Vagina (tissue), 2 donors: ENCODE measurements at places on chromosomes 5 and 9. TPM values are rescaled to one million over a fixed set of nuclear protein-coding genes. Genes with fewer than 3 reads are reported as not detected.

- H3K36me3 ChIP-seq = no peaks in the 10 kb centered on the region
- DNase-seq = no peak
- H3K4me1 ChIP-seq = no peaks in the 10 kb centered on the region
- H3K27ac ChIP-seq = no peak overlapping the region
- H3K4me3 ChIP-seq = no peak overlapping the region
These were observed 249.7 kb upstream of the TMEM161B start for GRCh38 chr5:88518131-88519016.

DNA sequence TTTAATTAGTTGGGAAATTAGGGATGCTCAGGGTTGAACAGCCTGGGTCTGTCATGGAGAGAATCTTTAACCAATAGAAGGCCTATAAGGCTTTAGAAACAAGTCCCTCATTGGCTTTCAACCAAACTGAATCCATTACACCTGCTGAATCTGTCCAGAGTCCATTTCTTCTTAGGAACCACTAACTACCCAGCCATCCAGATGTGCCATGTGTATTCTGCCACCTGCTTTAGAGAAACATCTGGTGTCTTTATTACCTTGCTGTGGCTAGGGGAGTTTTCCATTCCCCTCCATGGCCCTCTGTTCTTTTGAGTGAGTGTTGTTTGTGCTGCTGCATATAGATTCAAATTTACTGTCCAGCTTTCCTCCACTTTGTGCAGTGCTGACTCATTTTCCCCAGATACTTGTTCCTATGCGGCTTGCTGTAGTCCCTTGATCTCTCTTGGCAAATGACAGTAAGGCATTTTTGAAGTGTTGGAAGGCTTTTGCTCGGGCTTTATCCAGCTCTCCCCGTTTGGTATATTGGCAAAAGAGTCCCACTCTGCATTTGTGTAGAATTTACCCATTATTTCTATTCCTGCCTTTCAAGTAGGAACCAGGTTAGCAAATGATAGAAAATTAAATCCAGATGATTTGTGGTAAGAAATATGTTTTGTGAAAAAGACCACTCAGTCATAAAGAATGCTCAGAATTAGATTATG lies 54.6 kb downstream of the NLN start:
- no peak overlapping the region for H3K4me3 ChIP-seq
- no peak overlapping the region for H3K27ac ChIP-seq
- DNase-seq = no peak

PDE8B gene
- total RNA-seq = 5.9 TPM

- H3K4me3 ChIP-seq = no peak overlapping the region
- H3K4me1 ChIP-seq = peaks cover 6% of the 10 kb centered on the region
- H3K36me3 ChIP-seq = no peaks in the 10 kb centered on the region
- H3K27ac ChIP-seq = no peak overlapping the region
- H3K27me3 ChIP-seq = no peaks in the 10 kb centered on the region
These were observed 48.0 kb downstream of the LMX1B start for GRCh38 chr9:126661521-126662251.

- no peaks in the 10 kb centered on the region for H3K36me3 ChIP-seq
- DNase-seq = no peak
- H3K4me1 ChIP-seq = peaks cover 5% of the 10 kb centered on the region
- no peak overlapping the region for H3K27ac ChIP-seq
These were observed 13.0 kb downstream of the ROR2 start for GRCh38 chr9:91937056-91937455.

GRCh38 chr5:36705055-36705454 lies 98.6 kb downstream of the SLC1A3 start:
- DNase-seq = no peak
- no peak overlapping the region for H3K4me3 ChIP-seq
- H3K4me1 ChIP-seq = no peaks in the 10 kb centered on the region
- H3K36me3 ChIP-seq = no peaks in the 10 kb centered on the region
- H3K27me3 ChIP-seq = no peaks in the 10 kb centered on the region
- no peak overlapping the region for H3K27ac ChIP-seq

DNA sequence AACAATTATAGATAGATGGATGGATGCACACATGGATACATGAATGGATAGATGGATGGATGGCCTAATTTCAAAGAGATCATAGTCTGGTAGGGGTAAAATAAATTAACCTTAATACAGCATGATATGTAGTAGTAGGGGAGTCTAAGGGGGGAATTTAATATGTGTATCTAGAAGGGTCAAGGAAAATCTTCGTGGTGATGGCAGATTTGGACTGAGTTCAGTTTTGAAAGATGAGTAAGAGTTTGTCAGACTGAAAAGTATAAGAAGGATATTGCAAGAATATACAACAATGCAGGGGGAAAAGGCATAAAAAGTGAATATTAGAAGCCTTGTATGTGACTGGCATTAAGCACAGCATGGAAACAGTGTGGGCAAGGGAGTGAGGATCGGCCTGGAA lies 98.7 kb downstream of the ZNF462 start:
- H3K27me3 ChIP-seq = no peaks in the 10 kb centered on the region
- no peak overlapping the region for H3K4me3 ChIP-seq
- DNase-seq = no peak

DNA sequence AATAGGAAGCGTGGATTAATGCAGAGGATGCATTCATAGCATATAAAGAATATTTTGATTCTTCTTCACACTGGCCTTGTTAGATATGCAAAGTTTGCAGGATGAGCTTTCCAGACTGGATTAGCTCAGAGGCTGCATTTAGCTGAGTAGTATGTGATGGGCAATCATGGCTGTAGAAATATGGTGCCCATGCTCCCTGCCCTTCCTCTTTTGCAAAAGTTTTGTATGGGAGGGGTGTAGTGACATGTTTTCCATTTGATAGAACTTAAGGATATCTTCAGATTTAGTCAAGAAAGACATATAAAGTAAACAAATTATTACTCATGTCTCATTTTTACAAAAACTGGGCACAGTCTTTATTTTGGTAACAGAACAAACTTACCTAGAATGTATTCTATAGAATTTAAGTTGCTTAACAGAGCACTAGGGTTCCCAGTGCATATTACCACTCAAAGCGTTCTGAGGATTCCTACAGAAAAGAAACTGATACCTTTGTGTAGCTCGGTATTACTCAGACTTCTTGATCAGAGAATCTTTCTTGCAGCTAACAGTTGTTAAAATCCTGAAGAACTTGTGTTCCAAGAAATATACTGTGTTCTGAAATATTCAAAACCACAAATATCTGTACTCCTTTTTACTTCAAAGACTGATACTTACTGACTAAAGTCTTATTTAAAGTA lies 9.8 kb downstream of the GTF3C4 start:
- peaks cover 7% of the 10 kb centered on the region for H3K4me1 ChIP-seq
- H3K4me3 ChIP-seq = no peak overlapping the region
- no peak for DNase-seq
- no peaks in the 10 kb centered on the region for H3K36me3 ChIP-seq

MPDZ gene
- total RNA-seq = 38.8 TPM

DNA sequence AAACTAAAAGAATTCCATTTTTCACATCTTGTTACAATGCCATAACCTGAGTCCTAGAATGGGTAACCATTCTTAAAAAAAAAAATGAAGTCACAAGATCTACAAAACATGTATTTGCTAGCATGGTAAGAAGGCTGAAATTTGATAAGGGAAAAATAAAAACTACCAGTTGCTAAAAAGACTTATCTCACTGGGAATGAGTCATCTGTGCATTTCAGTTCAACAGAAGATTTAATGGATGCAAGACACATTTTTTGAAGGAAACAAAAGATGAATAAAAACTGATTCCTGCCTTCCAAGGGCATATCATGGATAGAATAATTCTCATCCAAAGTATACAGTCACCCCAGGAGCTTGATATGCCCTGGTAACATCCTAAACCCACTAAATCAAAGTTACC lies 47.2 kb downstream of the SGTB start:
- no peaks in the 10 kb centered on the region for H3K4me1 ChIP-seq
- peaks cover 23% of the 10 kb centered on the region for H3K36me3 ChIP-seq
- H3K27ac ChIP-seq = no peak overlapping the region
- H3K27me3 ChIP-seq = no peaks in the 10 kb centered on the region
- no peak overlapping the region for H3K4me3 ChIP-seq

RHOBTB3 gene
- total RNA-seq = 43.2 TPM

GRCh38 chr9:73233359-73234007 lies 81.8 kb downstream of the ANXA1 start:
- H3K27ac ChIP-seq = no peak overlapping the region
- H3K27me3 ChIP-seq = no peaks in the 10 kb centered on the region
- no peaks in the 10 kb centered on the region for H3K4me1 ChIP-seq
- H3K36me3 ChIP-seq = no peaks in the 10 kb centered on the region
- H3K4me3 ChIP-seq = no peak overlapping the region

GRCh38 chr5:167096816-167097215 lies 1194.6 kb upstream of the WWC1 start:
- H3K27ac ChIP-seq = no peak overlapping the region
- H3K4me1 ChIP-seq = no peaks in the 10 kb centered on the region
- no peaks in the 10 kb centered on the region for H3K27me3 ChIP-seq
- DNase-seq = no peak
- H3K4me3 ChIP-seq = no peak overlapping the region
- H3K36me3 ChIP-seq = no peaks in the 10 kb centered on the region

SPATA9 gene
- not detected for total RNA-seq

DNA sequence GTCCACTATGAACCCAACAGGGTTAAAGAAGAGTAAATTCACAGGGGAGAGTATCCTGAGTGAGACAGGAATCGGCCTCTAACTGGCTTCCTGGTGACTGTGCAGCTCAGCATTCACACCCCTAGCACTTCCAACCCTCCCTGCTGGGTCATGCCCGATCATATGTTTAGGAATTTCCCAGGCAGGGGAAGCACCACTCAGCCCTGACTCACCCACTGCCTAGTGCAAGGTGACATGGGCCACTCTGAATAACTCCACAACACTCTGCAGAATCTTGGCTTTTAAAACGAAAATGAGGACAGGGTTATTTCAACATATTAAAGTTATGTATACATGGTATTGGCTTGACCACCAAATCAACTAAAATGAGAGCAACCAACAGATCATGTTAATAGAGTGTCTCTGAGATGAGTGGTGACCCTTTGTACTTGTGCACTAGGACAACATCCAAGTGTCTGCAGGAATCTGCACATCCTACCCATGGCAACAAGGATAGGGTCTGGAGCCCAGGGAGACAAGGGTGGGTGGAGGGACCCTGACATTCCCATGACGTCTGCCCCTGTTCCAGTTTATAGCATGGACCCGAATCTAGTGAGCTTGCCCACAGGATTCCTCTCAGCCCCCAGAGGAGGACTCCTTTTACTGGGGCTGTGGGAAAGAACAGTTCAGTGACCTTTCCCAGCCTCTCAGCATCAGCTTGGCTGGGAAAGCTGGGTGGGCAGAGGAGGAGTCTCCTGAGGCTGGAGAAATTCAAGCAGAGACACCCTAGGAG lies 485.8 kb downstream of the SEMA5A start:
- H3K36me3 ChIP-seq = peaks cover 6% of the 10 kb centered on the region
- no peak overlapping the region for H3K4me3 ChIP-seq
- no peak overlapping the region for H3K27ac ChIP-seq
- no peak for DNase-seq
- H3K4me1 ChIP-seq = peaks cover 11% of the 10 kb centered on the region
- no peaks in the 10 kb centered on the region for H3K27me3 ChIP-seq

GRCh38 chr9:650362-650761 lies 191.1 kb upstream of the DMRT1 start:
- peaks cover 39% of the 10 kb centered on the region for H3K4me1 ChIP-seq
- H3K27me3 ChIP-seq = no peaks in the 10 kb centered on the region
- no peak overlapping the region for H3K4me3 ChIP-seq
- DNase-seq = no peak

DNA sequence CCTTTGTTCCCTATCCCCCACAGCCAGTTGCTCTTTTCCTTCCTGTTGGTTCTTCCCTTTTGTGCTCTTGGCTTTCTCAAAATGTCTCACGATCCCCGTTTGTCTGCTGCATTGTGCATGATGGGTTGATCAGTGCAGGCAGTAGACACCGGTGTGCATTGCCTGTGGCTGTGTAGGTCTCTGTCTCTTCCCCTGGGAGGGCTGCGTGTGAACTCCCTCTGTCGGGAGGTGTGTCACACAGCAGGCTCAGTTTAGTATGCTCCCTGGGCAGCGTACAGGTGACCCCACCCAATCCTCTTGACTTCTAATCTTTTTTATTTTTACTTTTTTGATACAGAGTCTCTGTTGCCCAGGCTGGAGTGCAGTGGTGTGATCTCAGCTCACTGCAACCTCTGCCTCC lies 265.3 kb downstream of the FSTL4 start:
- H3K36me3 ChIP-seq = no peaks in the 10 kb centered on the region
- no peak for DNase-seq
- H3K4me3 ChIP-seq = no peak overlapping the region
- H3K27ac ChIP-seq = no peak overlapping the region
- H3K27me3 ChIP-seq = no peaks in the 10 kb centered on the region

GRCh38 chr5:116989995-116990394 lies 415.4 kb upstream of the SEMA6A start:
- no peak overlapping the region for H3K4me3 ChIP-seq
- DNase-seq = no peak
- no peaks in the 10 kb centered on the region for H3K4me1 ChIP-seq
- no peaks in the 10 kb centered on the region for H3K36me3 ChIP-seq

DNA sequence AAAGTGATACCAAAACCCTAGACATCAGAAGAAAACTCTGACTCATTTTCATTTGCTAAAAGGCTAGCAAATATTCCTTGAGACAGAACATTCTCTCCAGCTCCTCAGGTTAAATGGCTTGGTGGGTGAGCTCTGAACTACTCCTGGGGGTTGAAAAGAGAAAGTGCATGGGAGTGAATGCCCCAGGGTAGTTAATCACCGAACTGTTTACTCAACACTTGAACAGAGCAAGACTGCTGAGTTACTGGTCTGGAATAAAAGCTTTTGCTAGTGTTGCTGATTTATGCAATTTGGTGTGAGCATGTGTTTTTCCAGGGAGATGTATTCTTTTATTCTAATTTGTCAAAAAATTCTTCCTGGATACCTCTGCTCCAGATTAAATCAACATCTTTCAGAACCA lies 88.3 kb upstream of the PRDM9 start:
- H3K27me3 ChIP-seq = no peaks in the 10 kb centered on the region
- no peak for DNase-seq
- H3K4me1 ChIP-seq = no peaks in the 10 kb centered on the region
